ENCODE measurements at places on chromosomes 1 and 21.

- no peaks in the 10 kb centered on the region for H3K27me3 ChIP-seq
- peaks cover 10% of the 10 kb centered on the region for H3K4me1 ChIP-seq
- no peak overlapping the region for H3K27ac ChIP-seq
- DNase-seq: no peak
- no peaks in the 10 kb centered on the region for H3K36me3 ChIP-seq
- H3K4me3 ChIP-seq: no peak overlapping the region
Measured at GRCh38 chr1:33221385-33221758, 34.9 kb upstream of the ZNF362 start.

DNA sequence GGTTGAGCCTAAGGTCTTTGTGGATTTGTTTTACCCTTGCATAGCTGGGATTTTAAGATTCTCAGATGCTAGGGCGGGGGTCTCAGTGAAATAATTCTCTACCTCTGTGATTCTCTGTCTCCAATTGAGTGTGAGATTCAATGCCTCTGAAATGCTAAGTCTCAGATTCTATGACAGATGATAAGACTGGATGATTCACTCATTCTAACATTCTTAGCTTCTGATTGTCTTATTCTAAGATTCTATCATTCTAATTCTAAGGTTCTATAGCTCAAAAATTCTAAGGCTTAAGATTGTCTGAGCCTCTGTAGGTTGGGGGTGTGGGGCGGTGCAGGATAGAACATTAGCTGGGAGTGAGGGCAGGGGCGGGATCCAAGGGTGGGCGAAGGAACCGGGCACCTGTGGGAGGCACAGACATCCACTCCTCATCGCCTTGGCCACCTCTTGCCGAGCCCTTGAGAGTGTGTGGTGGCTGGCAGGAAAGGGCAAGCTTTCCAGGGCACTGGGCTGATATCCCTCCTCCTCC is 29.5 kb downstream of the ADGRB2 start:
- H3K27ac ChIP-seq: no peak overlapping the region
- H3K27me3 ChIP-seq: no peaks in the 10 kb centered on the region
- H3K4me3 ChIP-seq: no peak overlapping the region
- peaks cover 2% of the 10 kb centered on the region for H3K4me1 ChIP-seq
- no peak for DNase-seq

- H3K4me1 ChIP-seq: peaks cover 39% of the 10 kb centered on the region
- H3K4me3 ChIP-seq: no peak overlapping the region
- DNase-seq: peak; percentile 73
- H3K27ac ChIP-seq: peak overlapping the region; percentile 37
- H3K27me3 ChIP-seq: no peaks in the 10 kb centered on the region
Measured at GRCh38 chr21:46054451-46054881, 43.4 kb upstream of the COL6A2 start.

DNA sequence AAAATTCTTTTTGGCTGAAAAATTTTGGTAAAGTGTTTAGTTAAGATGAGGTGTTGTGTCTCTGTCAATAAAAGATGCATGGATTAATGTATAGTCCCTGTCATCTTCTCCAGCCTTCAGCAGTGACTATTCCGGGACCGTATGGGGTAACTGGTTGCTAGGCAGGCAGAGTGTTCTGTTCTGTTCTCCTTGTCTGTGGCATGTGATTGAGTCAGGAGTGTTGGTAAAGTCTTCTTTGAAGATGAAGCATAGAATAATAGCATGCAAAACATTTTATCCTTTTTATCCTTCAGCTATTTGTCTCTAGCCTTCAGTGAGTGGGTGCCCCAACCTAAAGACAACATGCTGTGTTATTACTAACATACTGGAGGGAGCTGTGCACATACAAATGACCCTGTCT is 74.6 kb downstream of the RGL1 start:
- H3K27ac ChIP-seq: no peak overlapping the region
- H3K36me3 ChIP-seq: peaks cover 10% of the 10 kb centered on the region
- H3K4me1 ChIP-seq: peaks cover 47% of the 10 kb centered on the region
- no peak overlapping the region for H3K4me3 ChIP-seq
- no peaks in the 10 kb centered on the region for H3K27me3 ChIP-seq

- no peak overlapping the region for H3K4me3 ChIP-seq
- H3K27ac ChIP-seq: no peak overlapping the region
- H3K4me1 ChIP-seq: peaks cover 8% of the 10 kb centered on the region
- no peaks in the 10 kb centered on the region for H3K27me3 ChIP-seq
- DNase-seq: peak; percentile 82
Measured at GRCh38 chr1:2821966-2822620, 20.6 kb upstream of the TTC34 start.

DNA sequence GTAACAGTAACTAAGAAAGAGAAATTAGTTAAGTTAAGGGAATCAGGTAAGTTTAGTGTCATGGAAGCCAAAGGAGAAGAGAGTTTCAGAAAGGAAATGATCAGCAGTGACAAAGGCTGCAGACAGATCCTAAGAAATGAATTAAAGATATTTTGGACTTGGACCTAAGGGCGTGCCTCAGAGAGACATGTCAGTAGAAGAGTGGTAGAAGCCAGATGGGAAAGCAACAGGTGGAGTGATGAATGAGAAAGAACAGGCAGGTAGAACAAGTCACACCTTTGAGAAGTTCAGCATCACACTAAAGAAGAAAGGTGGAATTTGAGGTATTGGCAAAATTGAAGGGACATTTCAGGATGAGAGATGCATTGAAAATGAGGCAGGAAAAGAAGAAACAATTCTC is 1.4 kb upstream of the C4BPA start:
- H3K4me1 ChIP-seq: no peaks in the 10 kb centered on the region
- H3K27ac ChIP-seq: no peak overlapping the region
- no peak overlapping the region for H3K4me3 ChIP-seq
- DNase-seq: no peak
- no peaks in the 10 kb centered on the region for H3K27me3 ChIP-seq
- no peaks in the 10 kb centered on the region for H3K36me3 ChIP-seq

- no peaks in the 10 kb centered on the region for H3K27me3 ChIP-seq
- H3K36me3 ChIP-seq: no peaks in the 10 kb centered on the region
- no peak overlapping the region for H3K4me3 ChIP-seq
- no peak for DNase-seq
Measured at GRCh38 chr1:201883266-201883665, 5.4 kb upstream of the SHISA4 start.

Measured in lung (tissue), 17 donors.